Posterior cingulate gyrus (tissue), 11 donors: ENCODE measurements at places on chromosomes 6 and 20.

DNA sequence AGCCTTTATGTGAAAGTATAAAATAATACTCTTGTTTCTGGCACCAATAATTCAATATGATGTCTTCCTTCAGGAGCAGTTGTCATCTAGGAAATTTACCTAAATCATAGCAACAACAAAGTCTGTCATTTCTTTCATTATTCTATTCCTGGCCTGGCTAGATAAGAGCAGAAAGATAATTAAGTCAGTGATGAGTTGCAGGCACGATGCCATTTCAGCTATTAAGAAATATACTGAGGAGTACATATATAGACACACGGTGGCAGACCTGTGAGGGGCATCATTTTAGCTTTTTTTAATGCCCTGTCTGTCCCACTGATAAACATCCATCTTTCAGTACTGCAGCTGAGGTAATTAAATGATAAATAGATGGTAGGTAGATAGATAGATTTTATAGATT is 756.1 kb upstream of the EPHA7 start:
- no peak for DNase-seq

- DNase-seq = no peak
These were observed 11.6 kb upstream of the NQO2 start for GRCh38 chr6:2988094-2988425.

GRCh38 chr20:38730167-38730988 is 6.1 kb downstream of the SLC32A1 start:
- DNase-seq = no peak

- DNase-seq = no peak
These were observed 381.7 kb upstream of the JARID2 start for GRCh38 chr6:14863902-14864850.

DNA sequence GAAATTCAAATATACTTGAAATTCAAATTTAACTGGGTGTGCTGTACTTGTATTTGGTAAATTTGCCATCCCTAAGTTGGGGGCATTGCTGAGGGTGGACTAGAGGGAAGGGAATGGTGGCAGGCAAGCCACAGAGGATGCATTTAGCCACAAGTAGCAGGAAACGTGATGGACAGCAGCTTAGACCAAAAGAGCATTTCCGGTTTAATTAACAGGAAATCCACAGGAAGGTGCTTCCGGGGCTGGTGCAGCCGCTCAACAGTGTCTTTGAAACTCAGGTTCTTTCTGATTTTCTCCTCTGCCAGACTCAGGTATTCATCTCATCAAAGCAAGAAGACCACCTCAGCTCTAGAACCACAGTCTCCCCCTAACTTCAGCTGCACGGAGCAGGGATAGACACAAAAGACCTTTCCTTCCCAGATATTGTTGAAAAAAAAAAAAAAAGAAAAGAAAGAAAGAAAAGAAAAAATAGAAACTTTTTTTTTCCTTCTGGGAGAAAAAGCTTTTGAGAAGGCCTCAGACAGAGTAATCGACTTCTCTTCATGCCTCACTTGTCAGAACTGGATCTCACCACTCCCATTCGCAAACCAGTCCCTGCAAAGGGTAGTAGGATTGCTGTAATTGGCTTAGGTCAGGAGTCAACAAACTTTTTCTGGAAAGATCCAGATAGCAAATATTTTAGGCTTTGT is 8.0 kb upstream of the BCAS1 start:
- DNase-seq = no peak

- DNase-seq = no peak
These were observed 54.2 kb upstream of the FANCE start for GRCh38 chr6:35397806-35398418.

GRCh38 chr20:39800548-39800947 is 838.4 kb downstream of the DHX35 start:
- DNase-seq = no peak

GRCh38 chr6:193180-193579 is 99.1 kb upstream of the DUSP22 start:
- DNase-seq = no peak

GRCh38 chr6:118714756-118715155 is 63.4 kb upstream of the CEP85L start:
- no peak for DNase-seq

DNA sequence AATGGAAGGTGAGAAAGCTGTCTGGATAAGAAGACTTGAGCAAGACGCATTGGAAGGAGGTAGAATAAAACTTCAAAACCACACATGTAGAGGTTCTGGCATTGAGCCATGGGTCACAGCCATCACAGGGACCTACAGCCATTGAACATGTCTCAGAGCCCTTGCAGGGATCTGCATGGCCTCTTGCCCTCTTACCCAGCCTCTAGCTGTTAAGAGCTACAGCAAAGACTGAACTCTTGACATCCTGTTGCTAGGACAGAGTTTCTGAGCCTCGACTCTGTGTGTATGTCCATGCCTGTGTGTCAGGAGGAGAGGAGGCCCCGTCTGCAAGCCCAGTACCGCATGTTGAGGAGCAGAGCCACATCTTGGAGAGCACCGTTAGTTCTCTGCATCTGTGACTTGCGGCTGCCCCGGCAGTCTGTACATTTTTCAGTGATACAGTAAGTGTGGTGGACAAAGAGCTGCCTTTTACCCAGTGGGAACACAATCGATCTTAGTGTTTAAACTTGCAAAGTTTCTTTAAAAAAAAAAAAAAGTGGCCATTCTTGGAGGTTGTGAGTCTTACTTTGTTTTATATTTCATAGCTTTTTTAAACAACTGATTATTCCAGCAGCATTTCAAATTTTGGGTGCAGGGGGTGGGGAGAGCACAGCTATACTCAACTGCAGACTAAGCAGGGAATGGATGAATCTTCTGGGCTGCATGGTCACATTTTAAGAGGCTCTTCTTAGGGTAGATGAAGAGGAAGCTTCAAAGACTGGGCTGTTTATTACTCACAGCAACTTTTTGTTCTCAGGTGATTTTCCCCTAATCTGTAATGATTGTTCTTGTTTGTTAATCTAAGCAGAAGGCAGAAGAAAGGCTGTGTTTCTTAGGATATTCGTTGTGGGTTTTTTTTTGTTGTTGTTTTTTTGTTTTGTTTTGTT is 88.5 kb downstream of the TBC1D7 start:
- no peak for DNase-seq

GRCh38 chr20:5463007-5463686 is 146.4 kb upstream of the PROKR2 start:
- DNase-seq = no peak
